Activated T-helper 2 cell treated with anti-CD3 and anti-CD28 coated beads, Interferon-gamma antibody, Interleukin-2, Interleukin-4, amounts not matched to agents 10 μg/mL and 5 μg/mL and 100 μg/mL, durations not matched to agents 14 hours and 24 hours and 36 hours (primary cell): ENCODE measurements at places on chromosomes 6 and 20.
A peak's percentile ranks its signal among the peaks of the same experiment; 100 is the strongest.

- H3K4me1 ChIP-seq, result peaks cover 2% of the 10 kb centered on the region
- H3K27ac ChIP-seq, result no peak overlapping the region
- DNase-seq, result no peak
- no peak overlapping the region for H3K4me3 ChIP-seq
- no peaks in the 10 kb centered on the region for H3K27me3 ChIP-seq
These were observed 147.0 kb downstream of the MTFR2 start for GRCh38 chr6:136102991-136103688.

DNA sequence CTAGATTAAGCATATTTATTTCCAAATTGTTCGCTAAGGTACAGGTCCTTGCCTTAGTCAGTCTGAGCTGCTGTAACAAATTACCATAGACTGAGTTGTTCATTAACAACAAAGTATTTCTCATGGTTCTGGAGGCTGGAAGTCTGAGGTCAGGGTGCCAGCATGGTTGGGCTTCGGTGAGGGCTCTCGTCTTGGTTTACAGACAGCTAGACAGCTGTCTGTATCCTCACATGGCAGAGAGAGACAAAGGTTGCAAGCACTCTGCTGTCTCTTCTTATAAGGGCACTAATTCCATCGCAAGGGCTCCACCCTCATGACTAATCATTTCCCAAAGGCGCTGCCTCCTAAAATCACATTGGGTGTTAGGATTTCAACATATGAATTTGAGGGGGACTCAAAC, 115.3 kb upstream of the GMDS start:
- H3K4me1 ChIP-seq, result no peaks in the 10 kb centered on the region
- H3K4me3 ChIP-seq, result no peak overlapping the region
- DNase-seq, result no peak
- no peaks in the 10 kb centered on the region for H3K27me3 ChIP-seq
- no peaks in the 10 kb centered on the region for H3K36me3 ChIP-seq

DNA sequence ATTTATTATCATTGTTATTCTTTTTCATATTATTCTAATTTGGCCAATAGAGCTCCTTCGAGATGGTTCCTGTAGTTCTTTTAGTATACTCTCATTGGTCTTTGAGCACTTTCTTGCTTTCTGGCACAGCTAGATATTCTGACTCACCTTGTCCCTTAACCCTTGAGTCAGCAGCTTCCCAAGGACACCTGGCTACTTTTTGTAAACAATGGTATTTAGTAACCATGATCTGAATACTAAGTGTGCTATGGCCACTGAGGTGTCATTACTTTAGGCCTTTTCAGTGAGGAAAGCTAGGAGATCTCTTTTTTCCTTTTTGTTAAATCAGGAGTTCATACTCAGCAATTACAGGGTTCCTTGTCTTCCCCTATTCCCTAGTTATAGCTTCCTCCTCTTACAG, 126.5 kb upstream of the CITED2 start:
- H3K4me1 ChIP-seq, result peaks cover 2% of the 10 kb centered on the region
- H3K27ac ChIP-seq, result no peak overlapping the region
- H3K27me3 ChIP-seq, result peaks cover 2% of the 10 kb centered on the region
- H3K36me3 ChIP-seq, result no peaks in the 10 kb centered on the region

GRCh38 chr20:38962928-38963401, 821 bp downstream of the DHX35 start:
- no peaks in the 10 kb centered on the region for H3K27me3 ChIP-seq
- peak overlapping the region; percentile 97 for H3K4me3 ChIP-seq
- H3K27ac ChIP-seq, result peak overlapping the region; percentile 94
- H3K4me1 ChIP-seq, result peaks cover 34% of the 10 kb centered on the region
- DNase-seq, result no peak

DNA sequence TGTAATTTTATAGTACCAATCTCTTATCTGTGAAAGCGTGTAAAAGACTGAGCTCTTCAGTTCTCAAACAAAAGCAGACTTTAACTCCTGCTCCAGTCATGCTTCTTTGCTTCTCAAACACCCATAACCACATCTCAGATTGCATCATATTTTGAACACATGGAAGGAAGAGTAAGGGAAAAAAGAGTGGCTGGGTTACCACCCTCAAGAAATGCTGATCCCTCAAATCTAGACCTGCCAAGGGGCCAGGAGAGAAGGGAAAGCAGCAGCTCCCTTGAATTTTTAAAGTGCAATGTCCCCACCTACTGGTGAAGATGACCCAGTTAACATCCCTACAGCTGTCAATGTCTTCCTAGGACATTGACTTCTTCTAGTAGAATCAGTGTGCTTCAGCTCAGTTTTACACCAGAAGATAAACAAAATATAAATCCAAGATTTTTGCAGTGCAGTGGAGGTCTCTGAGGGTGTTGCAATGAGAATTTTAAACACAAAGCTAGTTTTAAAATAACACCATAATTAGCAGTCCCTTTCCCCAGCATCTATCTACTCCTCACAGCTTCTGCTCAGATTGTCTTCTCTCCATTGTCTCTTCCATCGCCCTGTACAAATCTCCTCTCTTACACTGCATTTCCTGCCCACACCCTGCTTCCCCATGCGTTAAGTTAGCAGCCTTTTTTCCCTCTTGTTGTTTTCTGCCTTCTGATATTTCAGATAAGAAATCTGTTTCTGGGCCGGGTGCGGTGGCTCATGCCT, 22.6 kb upstream of the HLA-DQB2 start:
- no peak for DNase-seq
- H3K4me1 ChIP-seq, result peaks cover 2% of the 10 kb centered on the region
- no peak overlapping the region for H3K4me3 ChIP-seq
- H3K36me3 ChIP-seq, result no peaks in the 10 kb centered on the region
- peaks cover 60% of the 10 kb centered on the region for H3K27me3 ChIP-seq

DNA sequence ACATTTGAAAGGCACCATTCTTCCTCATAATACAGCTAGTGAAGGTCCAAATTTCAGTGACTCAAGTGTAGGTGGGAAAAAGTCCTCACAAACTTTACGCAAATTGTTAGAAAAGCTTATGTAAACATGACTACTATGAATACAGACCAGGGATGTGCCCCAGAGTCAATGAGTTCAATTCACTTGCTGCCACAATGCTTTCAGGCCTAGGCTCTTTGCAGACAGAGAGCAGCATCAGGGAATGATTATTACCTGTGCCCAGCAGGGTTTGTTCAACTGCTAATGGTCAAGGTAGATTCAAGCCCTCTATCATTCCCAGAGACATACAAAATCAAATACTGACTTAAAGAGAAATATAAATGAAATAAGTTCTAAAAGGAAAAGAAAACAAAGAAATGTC, 84.0 kb downstream of the LAMA2 start:
- no peak overlapping the region for H3K4me3 ChIP-seq
- H3K27me3 ChIP-seq, result no peaks in the 10 kb centered on the region
- H3K4me1 ChIP-seq, result no peaks in the 10 kb centered on the region
- no peaks in the 10 kb centered on the region for H3K36me3 ChIP-seq
- H3K27ac ChIP-seq, result no peak overlapping the region

DNA sequence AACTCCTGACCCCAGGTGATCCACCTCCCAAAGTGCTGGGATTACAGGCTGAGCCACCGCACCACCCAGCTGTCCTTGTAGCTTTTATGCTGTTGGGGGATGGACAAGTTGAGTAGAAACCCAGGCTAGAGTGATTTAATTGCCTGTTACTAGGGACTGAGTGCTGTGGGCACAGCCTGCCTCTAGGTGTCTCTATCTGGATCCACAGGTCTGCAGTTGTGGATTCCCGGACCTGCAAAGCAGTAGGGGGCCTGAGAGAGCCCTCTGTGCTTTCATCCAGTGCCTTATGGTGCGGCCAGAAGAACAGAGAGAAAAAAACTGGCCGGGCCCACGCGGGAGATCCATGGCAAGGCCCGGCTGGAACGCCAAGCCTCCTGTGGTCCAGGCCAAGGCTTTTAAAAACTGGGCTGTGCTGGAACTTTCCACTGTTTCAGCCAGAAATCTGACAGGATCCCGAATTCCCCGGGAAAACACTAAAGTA, 5.2 kb downstream of the SIRPA start:
- peaks cover 30% of the 10 kb centered on the region for H3K27me3 ChIP-seq
- DNase-seq, result no peak
- no peak overlapping the region for H3K27ac ChIP-seq

DNA sequence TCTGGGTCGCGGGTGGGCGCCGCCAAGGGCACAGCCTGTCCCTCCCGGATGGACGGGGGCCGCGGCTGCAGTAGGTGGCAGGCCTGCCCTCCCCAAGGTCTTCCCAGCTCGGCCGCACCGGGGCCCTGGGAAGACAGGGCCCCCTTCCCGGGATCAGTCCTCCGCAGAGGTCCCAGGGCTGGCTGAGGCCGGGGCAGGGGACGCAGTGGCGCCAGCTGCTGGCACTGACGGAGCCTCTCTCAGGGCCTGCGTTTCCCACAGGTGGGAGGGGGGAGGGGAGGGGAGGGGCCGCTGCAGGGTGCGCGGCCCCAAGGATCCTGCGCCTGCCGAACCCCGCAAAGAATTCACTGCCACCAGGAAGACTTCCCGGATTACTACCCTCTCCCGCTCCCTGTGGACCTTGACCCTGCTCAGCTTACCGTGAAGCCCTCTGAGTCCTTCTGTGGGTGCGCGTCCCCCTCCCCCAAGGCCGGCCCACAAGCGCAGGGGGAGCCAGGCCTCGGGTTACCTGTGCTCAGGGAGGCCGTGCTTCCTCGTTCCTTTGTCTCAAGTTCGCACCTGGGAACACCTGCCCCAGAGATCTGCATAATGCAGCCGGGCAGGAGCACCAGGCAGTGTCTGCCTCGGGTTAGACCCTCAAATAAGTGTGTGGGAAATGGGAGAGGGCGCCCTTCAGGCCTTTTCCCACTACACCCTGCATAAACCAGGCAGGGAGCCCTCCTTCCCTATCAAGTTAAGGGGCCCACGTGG, 5.1 kb downstream of the LZTS3 start:
- no peak overlapping the region for H3K27ac ChIP-seq
- no peak overlapping the region for H3K4me3 ChIP-seq
- peaks cover 43% of the 10 kb centered on the region for H3K27me3 ChIP-seq
- peaks cover 4% of the 10 kb centered on the region for H3K4me1 ChIP-seq

DNA sequence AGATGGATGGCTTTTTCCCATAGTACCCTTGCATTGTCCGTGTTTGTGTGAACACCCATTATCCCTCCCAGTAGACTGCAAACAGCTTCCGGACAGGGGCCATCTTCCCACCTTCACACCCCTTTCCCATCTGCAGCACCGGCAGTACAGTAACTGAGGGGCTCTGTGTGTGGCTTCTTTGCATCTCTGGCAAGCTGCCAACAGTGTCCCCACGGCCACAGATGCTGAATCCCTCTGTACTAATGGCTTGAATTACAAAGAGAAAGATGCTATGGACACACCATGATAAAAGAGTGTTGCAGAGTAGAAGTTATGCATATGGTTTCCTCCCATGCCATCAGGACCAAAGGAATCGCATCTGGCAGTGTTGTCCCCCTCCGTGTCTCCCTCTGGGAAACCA, 101.1 kb upstream of the CDYL start:
- H3K4me3 ChIP-seq, result no peak overlapping the region
- H3K4me1 ChIP-seq, result no peaks in the 10 kb centered on the region
- no peaks in the 10 kb centered on the region for H3K27me3 ChIP-seq
- H3K27ac ChIP-seq, result no peak overlapping the region
- no peaks in the 10 kb centered on the region for H3K36me3 ChIP-seq
- DNase-seq, result no peak

- peaks cover 25% of the 10 kb centered on the region for H3K36me3 ChIP-seq
- H3K27me3 ChIP-seq, result no peaks in the 10 kb centered on the region
- H3K4me1 ChIP-seq, result peaks cover 56% of the 10 kb centered on the region
- H3K27ac ChIP-seq, result peak overlapping the region; percentile 89
- peak; percentile 28 for DNase-seq
These were observed 897 bp downstream of the RANBP9 start for GRCh38 chr6:13710552-13711323.

GRCh38 chr20:1876217-1876921, 18.8 kb upstream of the SIRPA start:
- no peaks in the 10 kb centered on the region for H3K27me3 ChIP-seq
- no peak for DNase-seq
- H3K4me3 ChIP-seq, result no peak overlapping the region
- no peaks in the 10 kb centered on the region for H3K36me3 ChIP-seq
- no peak overlapping the region for H3K27ac ChIP-seq
- no peaks in the 10 kb centered on the region for H3K4me1 ChIP-seq

- no peak for DNase-seq
- no peak overlapping the region for H3K4me3 ChIP-seq
- peaks cover 51% of the 10 kb centered on the region for H3K36me3 ChIP-seq
- H3K27ac ChIP-seq, result peak overlapping the region; percentile 5
These were observed 75.3 kb upstream of the MRAP2 start for GRCh38 chr6:83958241-83958685.

- H3K36me3 ChIP-seq, result peaks cover 2% of the 10 kb centered on the region
- peak overlapping the region; percentile 84 for H3K4me3 ChIP-seq
- DNase-seq, result no peak
- no peaks in the 10 kb centered on the region for H3K27me3 ChIP-seq
- H3K4me1 ChIP-seq, result peaks cover 25% of the 10 kb centered on the region
These were observed 730 bp downstream of the PARD6B start for GRCh38 chr20:50731930-50732690.

GRCh38 chr6:3868544-3868943, 19.4 kb downstream of the FAM50B start:
- H3K27ac ChIP-seq, result peak overlapping the region; percentile 81
- peak overlapping the region; percentile 34 for H3K4me3 ChIP-seq
- no peaks in the 10 kb centered on the region for H3K36me3 ChIP-seq
- peaks cover 36% of the 10 kb centered on the region for H3K4me1 ChIP-seq

DNA sequence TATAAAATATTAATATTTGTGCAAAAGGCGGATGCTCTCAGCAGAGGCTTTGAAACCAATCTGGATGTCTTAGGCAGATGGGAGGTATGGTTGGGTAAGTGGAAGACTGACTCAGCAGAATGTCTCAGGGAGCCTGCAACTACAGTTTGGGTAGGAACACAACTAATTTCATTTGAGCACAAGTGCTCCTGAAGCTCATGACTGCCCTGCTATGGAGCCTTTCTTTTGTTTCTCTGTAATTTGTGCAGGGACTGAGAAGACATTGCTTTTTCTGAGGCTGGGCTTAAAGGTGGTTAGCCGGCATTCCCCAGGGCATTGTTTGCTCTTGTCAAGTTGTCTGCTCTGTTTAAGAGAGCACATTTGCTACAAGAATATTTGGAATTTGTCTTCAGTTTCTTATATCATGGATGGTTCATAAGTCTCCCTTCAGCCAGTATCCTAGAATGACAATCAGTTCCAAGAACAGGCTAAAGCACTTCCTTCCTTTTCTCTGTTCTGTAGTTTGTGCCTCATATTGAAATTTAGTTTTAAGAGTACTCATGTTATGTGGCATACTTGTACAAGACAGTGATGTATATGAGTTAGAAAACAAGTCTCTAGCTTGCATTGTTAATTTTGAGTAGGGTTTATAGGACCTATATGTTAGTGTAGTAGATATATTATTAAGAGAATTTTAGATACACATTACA, 208.3 kb downstream of the ZFAND3 start:
- DNase-seq, result no peak
- H3K36me3 ChIP-seq, result peaks cover 11% of the 10 kb centered on the region
- no peak overlapping the region for H3K4me3 ChIP-seq
- H3K27me3 ChIP-seq, result no peaks in the 10 kb centered on the region
- H3K4me1 ChIP-seq, result peaks cover 30% of the 10 kb centered on the region

- H3K4me3 ChIP-seq, result no peak overlapping the region
- no peaks in the 10 kb centered on the region for H3K4me1 ChIP-seq
- no peak overlapping the region for H3K27ac ChIP-seq
- DNase-seq, result no peak
- H3K27me3 ChIP-seq, result no peaks in the 10 kb centered on the region
These were observed 72.8 kb downstream of the RIPOR3 start for GRCh38 chr20:50618537-50618936.

- no peaks in the 10 kb centered on the region for H3K36me3 ChIP-seq
- H3K27me3 ChIP-seq, result no peaks in the 10 kb centered on the region
- no peak overlapping the region for H3K4me3 ChIP-seq
- H3K27ac ChIP-seq, result no peak overlapping the region
These were observed 106.6 kb downstream of the RNASET2 start for GRCh38 chr6:166849749-166850183.

GRCh38 chr20:37238935-37239451, 22.6 kb downstream of the GHRH start:
- DNase-seq, result no peak
- peaks cover 86% of the 10 kb centered on the region for H3K36me3 ChIP-seq
- no peak overlapping the region for H3K27ac ChIP-seq
